Trophoblast cell (in vitro differentiated cells and primary cell): ENCODE measurements at places on chromosomes 7 and 10.

DNA sequence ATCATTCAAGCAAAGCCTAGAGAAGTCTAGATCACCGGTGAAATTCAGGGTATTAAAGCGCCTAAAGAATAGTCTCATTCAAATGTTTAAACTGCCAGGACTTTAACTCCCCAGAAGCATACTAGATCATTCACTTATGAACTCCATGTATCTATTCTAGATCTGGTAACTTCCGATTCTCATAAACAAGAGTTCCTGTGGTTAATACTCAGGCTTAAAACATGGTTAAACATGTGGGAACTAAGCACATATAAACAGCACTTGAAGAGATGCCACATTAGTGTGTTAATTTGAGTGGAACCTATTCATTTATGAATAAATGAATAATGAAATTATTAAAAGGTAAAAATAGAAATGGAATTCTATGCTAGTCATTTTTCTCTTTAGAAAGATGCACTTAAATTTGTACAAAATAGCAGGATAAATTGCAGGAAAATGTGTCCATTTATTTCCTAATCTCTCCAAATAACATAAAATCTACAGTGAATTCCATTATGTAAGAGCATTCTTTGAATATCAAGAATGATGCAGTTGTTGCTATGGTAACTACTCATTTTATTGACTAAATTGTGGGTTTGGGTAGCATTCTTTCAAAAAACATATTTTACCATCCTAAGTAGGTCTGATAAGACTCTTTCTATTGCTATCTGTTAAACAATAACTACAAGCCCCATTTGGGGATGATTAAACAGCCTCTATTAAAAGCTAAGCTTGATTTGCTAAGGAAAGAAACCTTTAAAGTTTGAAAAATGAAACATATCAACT, 147.6 kb upstream of the TMEM168 start:
- no peaks in the 10 kb centered on the region for H3K27me3 ChIP-seq
- DNase-seq, result no peak
- H3K4me3 ChIP-seq, result no peak overlapping the region
- no peak overlapping the region for H3K27ac ChIP-seq
- H3K36me3 ChIP-seq, result no peaks in the 10 kb centered on the region
- H3K4me1 ChIP-seq, result peaks cover 6% of the 10 kb centered on the region

DNA sequence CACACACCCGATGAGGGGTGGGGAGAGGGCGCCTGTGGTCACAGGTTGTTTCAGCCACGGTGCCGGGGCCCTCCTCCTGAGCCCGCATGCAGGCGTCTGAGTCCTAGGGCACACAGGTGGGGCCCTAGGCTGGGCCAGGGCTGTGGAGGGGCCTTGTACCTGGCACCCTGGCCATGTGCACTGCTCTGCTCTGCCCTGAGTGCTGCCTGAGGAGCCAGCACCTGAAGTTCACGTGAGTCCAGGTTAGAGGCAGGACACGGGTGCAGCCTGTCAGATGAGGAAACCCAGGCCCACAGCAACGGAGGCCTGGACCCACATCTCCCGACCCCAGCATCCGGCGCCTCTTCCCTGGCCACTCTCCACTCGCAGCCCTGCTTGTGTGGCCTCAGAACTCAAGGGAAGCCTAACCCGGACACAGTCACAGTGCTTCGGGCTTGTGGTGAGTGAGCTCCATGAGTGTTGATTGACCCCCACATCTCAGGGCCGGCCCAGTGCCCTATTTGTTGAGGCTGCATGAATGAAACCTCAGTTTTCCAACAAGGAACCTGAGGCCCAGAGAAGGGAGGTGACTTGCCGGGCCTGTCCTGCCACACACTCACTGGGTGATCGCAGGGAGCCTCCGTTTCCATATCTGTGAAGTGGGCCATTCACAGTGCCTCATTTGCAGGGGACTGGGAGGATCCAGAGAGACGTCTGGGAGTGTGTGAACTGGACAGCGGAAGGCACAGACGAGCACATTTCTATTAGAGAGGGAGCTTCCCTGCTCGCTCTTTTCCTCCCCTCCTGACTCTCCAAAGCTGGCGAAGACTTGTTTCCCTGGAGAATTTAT, 39.6 kb downstream of the PPIF start:
- H3K4me1 ChIP-seq, result peaks cover 12% of the 10 kb centered on the region
- H3K27me3 ChIP-seq, result no peaks in the 10 kb centered on the region
- no peak overlapping the region for H3K4me3 ChIP-seq
- no peaks in the 10 kb centered on the region for H3K36me3 ChIP-seq

- no peak for DNase-seq
- H3K27me3 ChIP-seq, result no peaks in the 10 kb centered on the region
Observed at GRCh38 chr7:358352-358751, 68.4 kb downstream of the FOXL3 start.

- no peaks in the 10 kb centered on the region for H3K36me3 ChIP-seq
- no peak for DNase-seq
- H3K4me1 ChIP-seq, result no peaks in the 10 kb centered on the region
- no peak overlapping the region for H3K27ac ChIP-seq
- no peaks in the 10 kb centered on the region for H3K27me3 ChIP-seq
Observed at GRCh38 chr7:39181398-39181797, 203.7 kb downstream of the POU6F2 start.
